ENCODE measurements at places on chromosomes 4 and X. TPM values are rescaled to one million over a fixed set of nuclear protein-coding genes. Genes with fewer than 3 reads are reported as not detected.

Gene CDKL2
- 12.5 TPM for total RNA-seq

- peak; percentile 72 for DNase-seq
Observed at GRCh38 chr4:82744284-82744968, 54.2 kb downstream of the SCD5 start.

GRCh38 chr4:47238667-47239066 is 207.3 kb downstream of the GABRB1 start:
- no peak for DNase-seq

Gene FATE1
- total RNA-seq, result not detected

Gene NHSL2
- total RNA-seq, result 15.3 TPM

- DNase-seq, result no peak
Observed at GRCh38 chrX:143757887-143758286, 37.3 kb upstream of the SPANXN2 start.

Gene NKX3-2
- not detected for total RNA-seq

GRCh38 chr4:72558655-72559054 is 10.4 kb downstream of the ADAMTS3 start:
- DNase-seq, result no peak

DNA sequence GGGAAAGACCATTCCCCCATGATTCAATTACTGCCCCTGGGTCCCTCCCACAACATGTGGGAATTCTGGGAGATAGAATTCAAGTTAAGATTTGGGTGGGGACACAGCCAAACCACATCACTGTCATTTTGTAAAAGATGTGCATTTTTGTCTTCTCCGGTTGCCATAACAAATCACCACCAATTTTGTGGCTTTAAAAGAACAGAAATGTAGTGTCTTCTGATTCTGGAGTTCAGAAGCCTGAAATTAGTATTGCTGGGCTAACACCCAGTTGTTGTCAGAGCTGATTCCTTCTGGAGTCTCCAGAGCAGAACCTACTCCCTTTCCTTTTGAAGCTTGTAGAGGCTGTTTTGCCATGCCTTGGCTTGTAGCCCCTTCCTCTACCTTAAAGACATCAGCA is 54.1 kb upstream of the DHRSX start:
- DNase-seq, result no peak

DNA sequence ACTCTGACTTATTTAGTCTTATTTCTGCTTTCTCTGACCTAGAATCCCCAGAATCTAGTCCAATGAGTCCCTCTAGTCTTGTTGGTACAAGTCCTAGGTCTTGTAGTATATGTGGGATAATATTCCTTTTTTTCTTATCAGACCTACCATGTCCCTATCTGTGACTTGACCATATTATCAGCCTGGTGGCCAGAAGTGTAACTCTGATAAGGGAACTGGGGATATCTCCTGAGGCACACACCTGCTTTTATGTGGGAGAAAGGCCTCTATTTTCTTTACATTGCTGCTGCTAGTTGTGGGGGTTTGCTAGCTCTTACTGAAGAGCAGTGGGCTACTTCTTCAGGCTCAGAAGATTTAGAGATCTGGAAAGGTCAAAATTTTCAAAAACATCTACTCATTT is 38.6 kb downstream of the CFAP299 start:
- no peak for DNase-seq

Gene AFP
- total RNA-seq, result not detected

DNA sequence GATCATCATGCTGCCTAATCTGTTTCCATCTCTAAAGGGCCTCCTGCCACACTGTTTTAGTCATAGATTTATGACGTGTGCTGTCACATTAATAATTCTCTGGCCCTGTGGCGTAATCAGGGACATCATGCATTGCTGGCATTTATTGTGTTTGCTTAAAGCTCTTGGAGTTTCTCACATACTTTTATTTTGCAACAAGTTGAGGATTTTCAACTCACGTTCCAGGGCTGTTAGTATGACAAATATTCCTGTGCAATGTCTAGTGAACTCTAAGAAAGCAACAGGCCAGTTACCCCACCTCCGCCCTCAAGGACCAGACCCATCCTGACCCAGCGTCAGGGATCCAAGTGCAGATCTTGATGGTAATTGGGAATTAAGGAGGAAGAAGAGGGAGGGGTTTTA is 7.8 kb upstream of the PIGA start:
- DNase-seq, result peak; percentile 77
